GM10248 (cell line): ENCODE measurements at places on chromosomes 3 and 15.

DNA sequence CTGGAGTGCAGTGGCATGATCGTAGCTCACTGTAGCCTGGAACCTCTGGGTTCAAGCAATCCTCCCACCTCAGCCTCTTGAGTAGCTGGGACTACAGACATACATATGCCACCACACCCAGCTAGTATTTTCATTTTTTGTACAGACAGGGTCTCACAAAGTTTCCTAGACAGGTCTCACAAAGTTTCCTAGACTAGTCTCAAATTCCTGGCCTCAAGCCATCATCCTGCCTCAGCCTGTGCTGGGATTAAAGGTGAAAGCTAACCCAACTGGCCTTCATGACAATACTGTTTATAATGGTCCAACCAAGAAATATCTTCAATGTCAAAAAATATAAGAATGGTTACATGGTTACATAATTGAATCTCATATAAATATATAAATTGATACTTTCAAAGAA lies 24.0 kb downstream of the GPR176 start:
- DNase-seq = no peak

DNA sequence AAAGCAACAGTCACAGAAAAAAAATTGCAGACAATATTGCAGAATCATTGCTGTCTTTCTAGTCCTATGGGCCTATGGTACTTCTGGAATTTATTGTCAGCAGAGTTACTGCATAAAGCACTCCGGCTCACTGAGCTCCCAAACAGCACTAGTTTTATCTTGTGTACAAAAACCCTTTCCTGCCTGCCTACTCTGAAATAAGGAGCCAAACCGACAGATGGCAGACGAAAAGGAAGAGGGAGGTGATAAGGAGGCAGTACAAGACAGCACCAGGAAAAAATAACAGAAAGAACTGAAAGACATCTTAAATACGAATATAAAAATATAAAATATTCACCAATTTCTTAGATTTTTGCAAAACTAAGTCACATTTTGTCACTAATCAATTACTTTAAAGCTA lies 15.6 kb downstream of the HERC1 start:
- DNase-seq = no peak

GRCh38 chr3:144055604-144056003 lies 84.0 kb downstream of the DIPK2A start:
- no peak for DNase-seq

GRCh38 chr3:11154036-11154952 lies at the start of gene HRH1:
Gene HRH1, plus strand, starts transcription at chr3:11154493. Its CDS starts 104,545 bp downstream, at chr3:11259038.
- DNase-seq = no peak

- no peak for DNase-seq
Observed at GRCh38 chr3:70608434-70608833, 296.0 kb upstream of the MDFIC2 start.

DNA sequence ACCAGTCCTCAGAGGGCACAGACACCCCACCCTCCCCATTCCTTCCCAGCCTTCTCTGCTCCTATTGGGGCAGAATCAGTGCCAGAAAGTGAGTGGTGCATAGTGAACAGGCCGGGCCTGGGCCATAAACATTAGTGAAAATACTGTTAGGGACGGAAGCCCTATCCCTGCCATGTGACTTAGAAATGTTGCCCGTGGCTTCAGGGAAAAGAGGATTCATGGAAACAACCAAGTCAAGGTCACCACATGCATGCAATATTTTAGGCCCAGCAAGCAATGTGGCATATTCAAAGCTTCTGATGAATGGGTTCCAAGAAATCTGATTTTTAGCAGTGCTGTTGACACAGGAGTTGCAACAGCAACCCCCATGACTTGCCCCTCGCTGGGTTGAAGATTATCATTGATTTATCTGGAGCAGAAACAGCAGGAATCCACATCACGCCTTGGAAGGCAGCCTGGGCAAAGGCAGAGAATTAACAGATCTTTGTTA lies 52.3 kb downstream of the CCNL1 start:
- DNase-seq = no peak

GRCh38 chr3:13303410-13303809 lies 116.7 kb downstream of the NUP210 start:
- DNase-seq = no peak

- peak; percentile 71 for DNase-seq
Observed at GRCh38 chr15:40594429-40594836, 384 bp downstream of the KNL1 start.

DNA sequence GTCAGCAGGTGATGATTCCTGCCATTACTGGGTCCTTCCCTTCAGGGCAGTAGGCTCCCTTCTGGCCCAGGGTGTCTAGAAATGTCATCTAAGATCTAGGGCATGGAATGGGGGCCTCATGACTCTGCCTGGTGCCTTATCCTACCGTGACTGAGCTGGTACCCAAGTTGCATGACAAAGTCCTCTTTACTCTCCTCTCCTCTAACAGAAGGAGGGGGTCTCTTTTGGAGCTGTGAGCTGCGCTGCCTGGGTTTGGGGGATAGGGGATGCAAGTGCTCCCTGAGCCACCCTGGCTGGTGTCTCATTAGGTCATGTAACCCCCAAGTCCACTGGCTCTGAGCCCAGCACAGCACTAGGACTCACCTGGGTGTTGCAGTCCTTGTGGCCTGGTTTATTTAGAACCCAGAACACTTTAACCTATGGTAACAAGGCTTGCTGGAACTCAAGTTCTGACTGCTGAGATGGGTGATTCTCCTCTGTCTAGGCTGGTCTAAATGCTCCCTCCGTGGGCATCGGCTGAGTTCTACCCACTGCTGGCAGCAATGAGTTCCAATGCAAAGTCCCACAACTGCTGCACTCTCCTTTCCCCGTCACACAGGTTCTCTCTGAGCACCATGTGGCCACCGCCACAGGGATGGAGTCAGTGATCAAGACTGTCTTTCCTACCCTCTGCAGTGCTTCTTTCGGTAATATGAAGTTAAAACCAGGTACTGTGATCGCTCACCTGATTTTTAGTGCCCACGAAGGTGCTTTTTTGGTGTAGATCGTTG lies 34.0 kb downstream of the XXYLT1 start:
- no peak for DNase-seq

DNA sequence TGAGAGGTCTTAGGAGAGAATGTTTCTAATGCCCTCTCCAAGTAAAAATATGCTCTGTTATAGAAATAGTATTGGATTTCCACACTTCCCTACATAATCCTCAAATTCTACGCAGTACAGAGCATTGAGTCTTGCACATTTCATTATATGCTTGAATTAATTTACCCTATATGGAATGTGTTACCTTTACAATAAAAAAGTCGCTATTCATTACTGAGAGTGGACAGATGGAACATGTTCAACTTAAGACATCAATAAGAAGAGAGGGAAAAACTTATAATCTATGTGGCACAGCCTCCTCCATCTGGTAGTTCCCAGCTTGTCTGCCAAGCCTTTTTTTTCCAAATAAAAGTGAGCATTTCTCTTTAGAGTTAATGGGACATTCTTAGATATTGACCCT lies 417.9 kb downstream of the MECOM start:
- no peak for DNase-seq

DNA sequence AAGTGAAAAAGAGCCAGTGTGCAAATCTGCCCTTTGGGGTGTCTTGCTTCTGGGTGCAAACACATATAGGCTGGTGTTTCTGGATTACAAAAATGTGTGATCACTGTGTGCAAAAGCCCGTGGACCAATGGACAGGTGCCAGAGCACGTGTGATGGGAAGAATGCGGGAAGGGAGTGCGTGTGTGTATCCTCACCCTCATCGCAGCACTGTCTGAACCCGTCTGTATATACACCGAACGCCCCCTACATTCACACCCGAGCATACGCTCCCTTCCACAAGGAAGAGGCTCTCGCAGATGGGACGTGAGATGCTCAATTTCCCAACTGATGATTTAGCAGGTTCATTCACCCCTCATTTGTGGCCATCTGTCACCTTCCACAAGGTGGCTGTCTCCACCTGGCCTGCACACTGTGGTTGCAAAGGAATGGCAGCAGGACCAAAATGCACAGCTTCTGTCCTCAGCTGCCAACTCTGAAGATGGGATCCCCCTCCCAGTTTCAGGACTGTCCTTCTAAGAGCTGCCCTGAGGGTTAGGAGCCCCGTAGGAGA lies 19.4 kb upstream of the SLC6A1 start:
- DNase-seq = no peak

DNA sequence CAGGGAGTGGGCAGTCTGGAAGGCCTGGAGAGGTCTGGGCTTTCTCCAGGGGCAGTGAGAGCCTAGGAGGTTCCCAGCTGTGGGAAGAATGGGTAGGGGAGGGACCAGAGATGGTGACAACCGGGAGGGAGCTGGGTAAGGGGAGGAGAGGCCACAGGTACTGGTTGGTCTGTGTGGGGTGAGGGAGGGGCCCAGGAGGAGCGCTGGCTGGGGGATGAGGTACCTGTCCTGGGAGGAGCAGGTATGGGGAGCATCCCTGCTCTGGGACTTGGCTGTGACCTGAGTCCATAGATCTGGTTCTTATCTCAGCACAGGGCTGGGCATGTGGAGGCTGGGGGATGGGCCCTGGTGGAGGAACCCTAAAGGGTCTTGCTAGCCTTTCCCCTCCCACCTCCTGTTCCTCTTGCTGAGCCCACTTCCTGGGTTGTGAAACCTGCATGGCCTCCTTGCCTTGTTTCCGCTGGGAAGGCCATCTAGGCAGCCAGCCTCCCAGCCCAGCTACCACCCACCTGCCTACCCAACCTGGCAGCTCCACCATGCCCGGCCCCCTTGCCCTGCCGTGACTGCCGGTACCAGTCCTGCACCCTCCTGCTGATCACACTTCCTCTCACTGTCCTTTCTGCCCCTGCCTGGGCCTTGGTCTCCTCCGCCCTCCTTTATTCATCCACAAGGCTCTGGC lies 11.0 kb downstream of the PRKCD start:
- DNase-seq = no peak

GRCh38 chr3:13772885-13773745 lies 106.8 kb downstream of the WNT7A start:
- DNase-seq = no peak

GRCh38 chr3:188697127-188697526 lies 474.6 kb upstream of the TPRG1 start:
- no peak for DNase-seq

DNA sequence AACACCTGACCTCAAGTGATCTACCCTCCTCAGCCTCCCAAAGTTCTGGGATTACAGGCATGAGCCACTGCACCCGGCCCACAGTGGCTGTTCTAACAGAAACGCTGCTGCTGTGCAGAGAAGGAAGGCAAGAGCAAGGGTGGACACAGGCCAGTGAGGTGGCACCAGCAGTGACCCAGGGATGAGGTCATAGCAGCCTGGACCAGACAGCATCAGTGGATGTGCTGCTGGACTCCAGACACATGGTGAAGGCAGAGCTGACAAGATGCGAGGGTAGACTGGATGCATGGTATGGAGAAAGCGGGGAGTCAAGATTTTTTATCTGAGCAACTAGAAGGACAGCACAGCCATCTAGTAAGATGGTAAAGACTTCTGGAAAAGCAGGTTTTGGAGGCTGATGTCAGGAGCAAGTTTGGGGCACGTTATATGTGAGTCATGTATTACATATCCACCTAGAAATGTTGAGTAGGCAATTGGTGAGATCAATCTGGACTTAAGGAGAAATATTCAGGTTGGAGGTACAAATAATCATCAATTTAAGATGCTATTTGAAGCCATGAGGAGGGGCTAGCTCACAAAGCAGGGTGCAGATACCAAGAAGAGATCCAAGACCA lies 22.1 kb upstream of the TJP1 start:
- no peak for DNase-seq
